Natural killer cell (primary cell): ENCODE measurements at places on chromosomes 11 and 22. TPM values are rescaled to one million over a fixed set of nuclear protein-coding genes. Genes with fewer than 3 reads are reported as not detected.

DNA sequence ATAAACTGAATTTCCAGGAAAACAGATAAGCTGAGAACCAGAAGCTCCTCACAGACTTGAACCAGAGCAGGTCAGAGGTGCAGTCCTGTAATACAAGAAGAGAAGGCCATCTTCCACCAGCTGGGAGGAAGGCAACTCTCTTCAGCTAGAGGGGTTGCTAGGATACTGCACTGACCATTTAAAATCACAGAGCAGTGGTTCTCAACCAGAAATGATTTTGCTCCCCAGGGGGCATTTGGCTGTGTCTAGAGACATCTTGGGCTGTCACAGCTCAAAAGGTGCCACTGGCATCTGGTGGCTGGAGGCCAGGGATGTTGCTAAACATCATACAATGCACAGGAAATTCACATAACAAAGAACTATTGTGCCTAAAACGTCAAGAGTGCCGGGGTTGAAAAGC is 17.2 kb downstream of the OPCML start:
- DNase-seq, result no peak

DNA sequence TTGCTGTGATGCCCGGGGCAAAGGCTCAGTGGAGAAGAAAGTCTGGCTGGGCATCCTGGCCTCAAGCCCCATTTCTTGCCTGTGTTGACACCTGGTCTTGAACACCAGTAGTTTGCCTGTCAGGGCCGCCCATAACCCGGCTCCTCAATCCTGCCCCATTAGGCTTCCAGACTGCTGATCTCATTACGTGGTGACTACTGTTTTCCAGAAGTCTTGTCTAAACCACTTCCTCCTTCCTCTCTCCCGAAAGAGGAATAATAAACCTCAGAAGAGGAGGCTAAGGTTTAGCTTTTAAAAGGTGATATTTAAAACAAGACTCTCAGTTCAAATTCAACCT is 97.7 kb downstream of the CD44 start:
- DNase-seq, result no peak

DNA sequence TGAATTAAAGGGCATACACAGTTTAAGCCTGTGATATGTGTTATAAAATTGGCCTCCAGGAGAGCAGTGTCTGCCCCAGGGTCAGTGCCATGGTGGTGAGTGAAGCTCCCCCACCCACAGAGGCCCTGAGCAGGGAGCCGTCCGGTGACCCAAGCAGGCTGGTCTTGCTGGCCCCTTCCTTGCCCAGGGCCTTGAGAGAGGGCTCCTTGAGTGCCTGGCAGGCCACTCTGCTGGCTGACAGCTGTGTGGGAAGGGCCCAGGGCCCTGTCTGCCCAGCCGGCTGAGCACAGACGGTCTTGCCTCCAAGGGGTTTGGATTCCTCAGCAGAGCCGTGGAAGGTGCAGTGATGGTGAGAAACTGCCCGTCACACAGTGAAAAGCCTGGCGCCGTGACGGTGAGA is 25.9 kb downstream of the PTDSS2 start:
- DNase-seq, result no peak

Gene ALKBH8
- 6.9 TPM for total RNA-seq

GRCh38 chr11:64251753-64252002 is 348 bp downstream of the PLCB3 start:
- no peak for DNase-seq

Gene HTR3B
- total RNA-seq, result not detected

- DNase-seq, result no peak
Observed at GRCh38 chr11:69383372-69384250, 89.7 kb downstream of the MYEOV start.

DNA sequence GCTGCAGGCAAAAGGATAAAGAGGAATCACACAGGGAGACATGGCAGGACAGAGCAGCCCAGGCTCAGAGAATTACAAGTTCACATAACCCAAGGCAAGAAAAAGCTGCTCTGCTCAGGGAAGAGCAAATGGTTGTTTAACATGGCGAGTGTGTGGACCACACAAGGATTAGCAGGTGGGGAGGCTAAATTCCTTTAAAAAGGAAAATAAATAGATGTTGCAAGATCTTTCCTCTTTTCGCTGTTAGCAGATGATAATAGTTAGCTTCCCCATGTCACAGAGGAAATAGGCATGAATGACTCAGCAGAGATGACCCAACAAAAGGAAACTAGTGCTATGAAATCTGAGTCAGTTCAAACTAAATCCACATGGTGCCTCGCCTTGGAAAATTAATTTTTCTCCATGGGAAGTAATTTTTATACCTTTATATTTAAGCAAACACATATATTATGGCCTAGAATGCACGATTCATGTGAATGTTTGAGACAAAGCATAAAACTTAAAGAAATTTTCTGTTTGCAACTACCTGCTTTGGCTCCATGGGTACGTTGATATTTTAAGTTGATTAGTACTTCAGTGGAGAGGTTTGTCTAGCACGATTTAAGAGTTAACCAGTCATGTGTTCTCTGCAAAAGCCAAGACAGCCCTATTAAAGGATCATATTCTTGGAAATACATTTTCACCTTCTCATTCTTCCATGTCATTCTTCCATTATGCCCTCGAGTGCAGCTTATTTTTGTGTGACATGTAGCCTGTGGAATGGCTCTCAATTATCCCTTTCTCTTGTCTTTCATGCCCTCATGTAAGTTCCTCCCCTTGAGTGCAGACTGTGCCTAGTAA is 38.5 kb upstream of the FJX1 start:
- no peak for DNase-seq

GRCh38 chr11:67248653-67249052 is 17.6 kb upstream of the GRK2 start:
- no peak for DNase-seq

- no peak for DNase-seq
Observed at GRCh38 chr11:131914361-131914774, 544.0 kb downstream of the NTM start.

Gene KIRREL3
- total RNA-seq, result not detected

DNA sequence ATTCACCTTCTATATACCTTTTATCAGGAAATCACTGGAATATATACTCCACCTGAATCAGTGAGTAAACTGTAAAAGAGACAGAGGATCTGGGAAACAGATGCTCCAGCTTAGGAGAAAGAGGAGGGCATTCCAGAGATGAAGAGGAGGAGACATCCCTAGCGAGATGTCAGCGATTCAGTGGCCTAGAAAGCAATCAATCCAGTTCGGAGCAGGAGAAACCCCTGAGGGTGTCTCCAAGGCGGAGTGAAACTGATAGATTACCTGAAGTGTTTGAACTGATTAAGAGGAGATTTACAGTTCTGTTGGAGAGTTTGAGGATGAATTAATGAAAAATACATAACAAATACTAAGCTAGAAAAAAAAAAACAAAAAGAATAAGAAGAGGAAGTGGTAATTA is 24.5 kb upstream of the TNRC6B start:
- DNase-seq, result no peak

Gene MYH9
- total RNA-seq, result 803 TPM

DNA sequence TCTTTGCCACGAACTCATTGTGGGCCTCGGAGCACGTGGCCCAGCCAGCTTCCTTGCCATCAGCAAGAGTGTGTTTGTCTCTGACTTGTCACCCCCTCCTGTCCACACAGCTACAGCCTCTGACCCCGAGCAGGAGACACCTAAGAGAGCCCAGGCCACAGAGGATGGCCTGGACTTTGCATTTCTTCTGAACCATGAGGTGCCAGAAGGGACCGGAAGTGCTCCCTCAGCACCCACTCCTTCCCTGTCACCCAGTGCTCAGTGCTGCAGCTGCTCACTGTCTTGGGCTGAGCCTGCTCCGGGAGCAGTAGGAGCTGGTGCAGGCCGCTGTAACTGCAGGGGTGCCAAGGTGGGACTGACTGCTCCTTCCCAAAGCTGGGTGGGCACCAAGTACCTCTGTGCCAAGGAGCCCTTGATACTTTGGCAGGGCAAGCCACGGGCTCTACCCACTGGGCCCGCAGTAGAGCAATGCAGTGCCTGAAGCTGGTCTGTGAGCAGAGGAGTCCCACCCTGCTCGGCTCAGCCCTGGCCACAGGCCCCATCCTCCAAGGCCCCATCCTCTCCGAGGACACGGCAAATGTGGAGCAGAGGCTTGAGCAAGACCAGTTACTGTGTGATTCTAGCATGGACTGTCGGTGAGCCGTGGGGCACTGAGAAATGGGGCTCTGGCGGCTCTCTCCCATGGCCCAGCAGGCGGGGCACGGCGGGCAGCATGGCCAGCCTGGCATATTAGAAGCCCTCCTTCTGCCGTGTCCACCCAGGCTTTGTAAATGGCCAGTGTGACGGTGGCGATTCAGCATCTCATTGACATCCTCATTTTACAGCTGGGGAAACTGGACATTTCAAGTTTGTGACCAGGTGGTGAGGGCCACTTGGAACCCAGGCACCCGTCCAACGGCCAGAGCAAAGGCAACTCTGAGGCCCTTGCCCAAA is 6.3 kb downstream of the GRK2 start:
- DNase-seq, result peak; percentile 65

GRCh38 chr11:119828006-119828405 is 99.0 kb upstream of the NECTIN1 start:
- DNase-seq, result no peak

Gene HBE1
- not detected for total RNA-seq

DNA sequence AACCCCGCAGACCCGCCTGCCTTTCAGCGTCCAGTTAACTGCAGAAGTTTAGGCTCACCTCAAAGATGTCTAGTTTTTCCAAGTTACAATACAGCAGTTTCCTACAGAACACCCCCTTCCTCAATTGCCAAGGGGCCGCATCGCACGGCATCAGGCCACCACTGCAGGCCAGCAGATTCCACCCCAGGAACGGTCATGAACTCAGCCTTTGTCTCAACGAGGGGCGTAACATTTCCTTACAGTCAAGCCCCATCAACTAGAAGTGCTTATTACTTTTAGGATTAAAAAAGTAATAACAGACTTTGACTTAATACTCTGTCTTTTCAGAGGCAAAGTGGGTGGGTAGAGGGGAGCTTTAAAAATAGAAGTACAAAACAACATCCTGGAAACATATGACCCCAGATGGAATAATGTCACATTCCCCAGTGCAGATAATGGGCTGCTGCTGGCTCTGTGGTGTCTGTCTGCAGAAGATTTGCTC is 36.3 kb downstream of the PPP2R1B start:
- no peak for DNase-seq

Gene GTSE1
- total RNA-seq, result 2.9 TPM

GRCh38 chr11:68753300-68753699 is 2.0 kb upstream of the TESMIN start:
- DNase-seq, result no peak

Gene IL17REL
- not detected for total RNA-seq

DNA sequence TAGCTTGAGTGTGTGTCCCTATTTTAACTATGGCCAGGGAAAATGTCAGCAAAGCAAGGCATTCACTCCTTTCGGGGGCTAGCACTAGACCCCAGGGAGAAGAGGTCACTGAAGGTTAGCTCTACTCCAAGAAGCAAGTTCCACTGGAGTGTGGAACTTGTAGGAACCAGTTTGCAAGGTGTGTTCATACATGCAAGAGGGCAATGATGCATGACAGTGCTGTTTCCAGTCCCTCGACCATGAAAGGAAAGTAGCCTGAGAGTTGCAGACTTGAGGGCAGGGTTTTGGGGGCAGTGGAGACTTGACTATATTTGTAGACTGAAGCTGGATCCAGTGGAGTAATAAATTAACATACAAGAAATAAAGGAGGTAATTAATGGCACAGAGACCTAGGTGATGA is 21.6 kb upstream of the SLC36A4 start:
- DNase-seq, result no peak

Gene ANKK1
- 0.40 TPM for total RNA-seq

Gene UPK3A
- not detected for total RNA-seq

DNA sequence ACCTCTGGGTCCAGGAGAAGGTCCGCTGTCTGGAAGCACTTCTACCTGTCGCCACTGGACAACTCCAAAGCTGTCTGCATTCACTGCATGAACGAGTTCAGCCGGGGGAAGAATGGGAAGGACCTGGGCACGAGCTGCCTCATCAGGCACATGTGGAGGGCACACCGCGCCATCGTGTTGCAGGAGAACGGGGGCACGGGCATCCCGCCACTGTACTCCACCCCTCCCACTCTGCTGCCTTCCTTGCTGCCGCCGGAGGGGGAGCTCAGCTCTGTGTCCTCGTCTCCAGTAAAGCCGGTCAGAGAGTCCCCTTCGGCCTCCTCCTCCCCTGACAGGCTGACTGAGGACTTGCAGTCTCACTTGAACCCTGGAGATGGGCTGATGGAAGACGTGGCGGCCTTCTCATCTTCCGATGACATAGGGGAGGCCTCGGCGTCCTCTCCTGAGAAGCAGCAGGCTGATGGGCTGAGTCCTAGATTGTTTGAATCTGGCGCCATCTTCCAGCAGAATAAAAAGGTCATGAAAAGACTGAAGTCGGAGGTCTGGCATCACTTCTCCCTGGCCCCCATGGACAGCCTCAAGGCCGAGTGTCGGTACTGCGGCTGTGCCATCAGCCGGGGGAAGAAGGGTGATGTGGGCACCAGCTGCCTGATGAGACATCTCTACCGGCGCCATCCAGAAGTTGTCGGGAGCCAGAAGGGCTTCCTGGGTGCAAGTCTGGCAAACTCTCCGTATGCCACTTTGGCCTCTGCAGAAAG is 31.0 kb downstream of the ZBED4 start:
- no peak for DNase-seq

Gene GAL3ST3
- total RNA-seq, result not detected

GRCh38 chr22:39312410-39312809 is 7.0 kb downstream of the RPL3 start:
- DNase-seq, result no peak

Gene SNU13
- 100.0 TPM for total RNA-seq

DNA sequence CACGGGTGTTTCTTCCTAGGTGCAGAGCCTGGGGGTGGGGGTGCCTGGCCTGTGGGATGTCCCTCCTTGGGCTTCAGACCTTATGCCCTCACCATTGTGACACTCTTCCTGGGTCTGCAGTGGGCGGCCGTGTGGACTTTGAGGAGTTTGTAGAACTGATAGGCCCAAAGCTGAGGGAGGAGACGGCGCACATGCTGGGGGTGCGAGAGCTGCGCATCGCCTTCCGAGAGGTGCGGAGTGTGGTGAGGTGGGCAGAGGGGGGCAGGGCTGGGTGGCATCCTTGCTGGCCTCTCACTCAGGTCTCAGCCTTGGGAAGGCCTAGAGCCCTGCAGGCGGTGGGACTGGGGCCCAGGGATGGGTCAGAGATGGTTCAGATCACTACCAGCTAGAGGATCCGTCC is 2.3 kb downstream of the CABP4 start:
- no peak for DNase-seq

Gene PIWIL4
- total RNA-seq, result 2.2 TPM

DNA sequence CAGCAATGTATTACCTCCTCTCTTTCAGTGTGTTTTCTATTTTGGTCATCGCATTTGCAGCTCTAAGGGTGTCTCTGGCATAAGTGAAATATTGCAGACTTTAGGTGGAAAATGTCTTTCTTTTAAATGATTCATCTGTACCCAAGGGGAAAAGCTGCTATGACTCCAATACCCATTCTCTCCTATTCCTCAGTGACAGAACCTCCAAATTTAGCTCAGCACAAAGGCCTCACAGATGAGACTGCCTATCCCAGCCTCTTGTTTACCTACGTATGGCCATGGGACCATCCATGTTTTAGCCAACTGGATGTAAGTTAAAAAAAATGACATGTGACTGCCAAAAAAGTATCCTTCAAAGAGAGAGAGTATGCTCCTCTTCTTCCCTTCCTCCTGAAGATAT is 7.9 kb downstream of the MTMR2 start:
- DNase-seq, result no peak

Gene RIC3
- total RNA-seq, result 3.6 TPM
